ENCODE measurements at places on chromosomes 2 and 18.

GRCh38 chr2:220221992-220222391 lies 594.6 kb downstream of the SLC4A3 start:
- no peak for DNase-seq

DNA sequence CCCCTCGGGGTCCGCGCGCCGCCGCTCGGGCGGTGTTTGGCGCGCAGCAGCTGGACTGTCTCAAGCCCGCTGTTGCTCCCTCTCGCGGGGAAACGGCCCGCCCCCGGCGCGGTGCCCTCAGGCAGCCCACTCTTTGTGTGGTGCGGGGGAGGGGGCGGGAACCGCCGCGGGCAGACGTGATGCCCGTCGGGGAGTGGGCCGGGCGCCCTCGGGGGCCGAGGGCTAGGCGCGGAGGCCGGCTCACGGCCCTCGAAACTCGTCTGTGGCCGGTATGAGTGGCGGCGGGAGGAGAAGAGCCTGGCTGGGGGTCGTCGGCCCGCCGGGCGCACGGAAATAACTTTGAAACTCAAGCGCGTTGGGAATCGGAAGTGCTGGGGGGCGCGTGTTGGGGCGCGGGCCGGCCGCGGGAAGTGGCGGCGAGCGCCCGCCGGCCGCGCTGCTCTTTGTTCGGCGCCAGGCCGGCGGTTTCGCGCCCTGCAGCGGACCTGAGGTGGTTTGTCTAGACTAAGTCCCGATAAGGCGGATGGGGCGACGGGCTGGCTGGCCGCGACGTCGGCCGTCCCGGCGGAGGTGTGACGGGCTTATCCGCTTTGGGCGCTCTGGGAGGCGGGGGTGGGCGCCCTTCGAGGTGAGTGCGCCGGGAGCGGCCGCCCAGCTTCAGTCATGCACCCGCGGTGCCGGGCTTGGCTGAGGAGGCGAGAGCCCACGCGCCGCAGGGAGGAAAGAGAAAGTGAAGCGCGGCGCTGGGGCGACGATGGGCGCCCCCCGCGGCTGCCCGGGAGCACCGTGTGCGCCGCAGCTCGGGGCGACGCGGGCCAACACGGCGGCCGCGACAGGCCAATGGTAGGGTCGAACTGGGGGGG lies 679 bp downstream of the PTMA start:
- peak; percentile 53 for DNase-seq

GRCh38 chr2:134398300-134398699 lies 144.4 kb downstream of the MGAT5 start:
- no peak for DNase-seq

DNA sequence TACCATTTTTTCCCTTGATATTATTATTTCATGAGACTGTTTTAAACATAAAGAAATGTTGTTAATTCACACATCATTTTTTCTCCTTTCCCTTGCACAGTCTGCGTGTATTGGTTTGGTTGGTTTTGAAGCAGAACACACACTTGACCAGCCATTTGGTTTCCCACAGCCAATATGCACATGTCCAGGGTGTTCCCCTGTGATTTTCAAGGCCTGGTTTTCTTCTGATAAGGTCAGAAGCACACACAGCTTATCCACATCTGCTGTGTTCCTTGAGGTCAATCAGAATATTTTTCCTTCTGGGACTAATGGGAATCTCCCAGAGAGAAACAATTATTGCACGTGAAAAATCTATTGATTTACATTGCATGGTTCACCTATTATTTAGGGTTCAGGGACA lies 103.2 kb upstream of the EFEMP1 start:
- DNase-seq: no peak

- DNase-seq: peak; percentile 7
These were observed at the start of gene SERPINE2 for GRCh38 chr2:224039080-224039769. Gene SERPINE2, minus strand, starts transcription at chr2:224039286. Its CDS starts 37,386 bp downstream, at chr2:224001900.

- DNase-seq: peak; percentile 23
These were observed 709 bp downstream of the UGP2 start for GRCh38 chr2:63842149-63843061.

DNA sequence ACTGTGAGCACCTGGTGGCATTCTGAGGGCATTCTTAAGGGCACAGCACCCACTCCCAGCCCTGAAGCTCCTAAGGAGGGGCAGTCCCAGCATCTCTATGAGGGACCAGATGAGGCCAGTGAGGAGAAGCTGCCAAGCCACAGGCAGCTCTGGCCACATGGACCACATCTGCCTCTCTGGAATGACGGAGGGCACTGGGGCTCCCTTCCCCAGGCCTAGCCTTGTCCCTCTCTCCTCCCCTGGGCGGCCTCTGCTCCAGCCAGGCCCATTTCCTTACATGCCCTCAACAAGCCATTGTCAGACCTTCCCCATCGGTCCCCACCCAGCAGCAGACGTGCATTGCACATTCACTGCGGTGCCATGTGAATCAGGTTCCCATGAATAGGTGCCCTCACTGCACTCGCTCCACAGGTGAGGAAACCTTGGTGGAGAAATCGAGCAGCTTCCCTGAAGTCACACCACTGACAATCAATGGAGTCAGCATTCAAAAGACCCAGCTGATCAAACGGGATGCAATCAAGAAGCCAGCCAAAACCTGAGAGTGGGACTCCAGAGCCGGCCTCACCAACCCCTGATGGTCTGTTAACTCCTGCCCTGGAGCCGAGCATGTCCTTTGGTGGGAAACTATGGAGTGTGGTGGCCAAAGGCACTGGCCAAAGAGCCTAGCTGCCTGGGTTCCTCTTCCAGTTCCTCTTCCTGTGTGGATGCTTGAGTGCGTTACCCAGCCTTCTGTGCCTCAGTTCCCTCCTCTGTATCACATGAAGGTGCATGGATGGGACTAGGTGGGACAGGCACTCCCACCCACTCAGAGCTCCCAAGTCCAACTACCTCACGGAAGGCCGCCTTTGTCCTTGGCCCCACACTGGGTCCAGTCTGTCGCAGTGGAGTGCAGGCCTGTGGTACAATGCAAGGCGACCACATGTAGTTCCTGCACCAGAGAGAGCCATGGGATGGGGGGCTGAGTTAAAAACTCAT lies 147.3 kb downstream of the ZFP36L2 start:
- no peak for DNase-seq

DNA sequence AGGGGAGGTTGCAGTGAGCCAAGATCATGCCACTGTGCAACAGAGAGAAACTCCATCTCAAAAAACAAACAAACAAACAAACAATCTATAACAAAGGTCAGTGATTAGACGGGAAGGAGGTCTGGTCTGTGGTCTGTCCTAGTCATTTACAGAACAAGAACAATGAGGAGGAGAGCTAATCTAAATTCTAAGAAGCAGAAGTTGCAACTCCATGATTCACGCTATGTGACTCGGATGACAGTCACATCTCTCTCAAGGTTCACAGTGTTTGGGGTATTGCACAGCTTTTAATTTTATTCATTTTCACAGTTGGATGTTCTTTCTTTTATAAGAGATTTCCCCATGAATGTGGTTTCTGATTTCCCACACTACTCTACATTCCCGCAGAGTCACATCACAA lies 218.7 kb upstream of the PIEZO2 start:
- DNase-seq: no peak

GRCh38 chr2:239908308-239908707 lies 116.8 kb downstream of the NDUFA10 start:
- DNase-seq: no peak

Measured in CD4-positive, alpha-beta T cell treated with Interleukin-2 at 100 ng/mL for 4 hours (primary cell).